ENCODE measurements at places on chromosomes 3 and 15. TPM values are rescaled to one million over a fixed set of nuclear protein-coding genes. Genes with fewer than 3 reads are reported as not detected.

POPDC2 gene
- 214 TPM for total RNA-seq

DNA sequence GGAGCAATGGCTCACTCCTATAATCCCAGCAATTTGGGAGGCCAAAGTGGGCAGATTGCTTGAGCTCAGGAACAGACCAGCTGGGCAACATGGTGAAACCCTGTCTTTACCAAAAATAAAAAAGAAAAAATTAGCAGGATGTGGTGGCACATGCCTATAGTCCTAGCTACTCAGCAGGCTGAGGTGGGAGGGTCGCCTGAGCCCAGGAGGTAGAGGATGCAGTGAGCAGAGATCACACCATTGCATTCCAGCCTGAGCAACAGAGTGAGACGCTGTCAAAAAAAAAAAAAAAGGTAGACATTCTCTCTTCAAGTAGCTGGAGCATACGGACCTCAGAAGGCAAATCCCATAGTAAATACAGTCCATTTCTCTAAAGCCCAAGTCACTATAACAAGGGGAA is 7.1 kb upstream of the C3orf80 start:
- no peak for DNase-seq

GRCh38 chr3:197592361-197593045 is 36.7 kb upstream of the BDH1 start:
- no peak for DNase-seq

GRCh38 chr3:189517981-189518380 is 113.2 kb upstream of the TP63 start:
- no peak for DNase-seq

MYO5A gene
- total RNA-seq = 27.7 TPM

DNA sequence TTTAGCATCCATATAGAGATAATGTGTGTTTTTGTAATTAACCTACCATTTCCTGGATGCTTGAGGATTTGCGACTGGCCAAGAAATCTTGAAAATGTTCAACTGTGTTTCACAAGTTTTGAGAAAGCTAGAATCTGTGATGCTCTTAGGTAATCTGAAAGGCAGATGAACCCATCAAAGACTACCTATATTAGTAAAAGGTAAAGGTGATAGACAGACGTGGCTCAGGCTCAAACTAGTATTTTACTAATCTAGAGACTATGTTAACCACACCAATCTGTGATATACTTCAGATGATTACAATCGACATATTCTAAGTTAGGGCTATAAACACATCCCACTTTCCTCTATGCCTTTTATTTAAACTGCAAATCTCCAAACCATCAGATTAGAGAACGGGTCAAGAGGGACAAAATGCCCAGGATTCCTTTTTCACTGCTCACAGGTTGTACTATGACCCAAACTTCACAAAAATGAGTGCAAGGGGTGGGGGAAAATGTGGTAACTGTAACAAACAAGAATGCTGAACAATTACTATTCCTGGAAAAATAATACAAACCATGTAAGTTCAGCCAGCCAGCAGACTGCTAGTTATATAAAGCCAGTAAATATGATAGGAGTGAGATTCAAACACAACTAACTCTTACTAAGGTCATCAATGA is 295.1 kb downstream of the FOXP1 start:
- DNase-seq = no peak

GRCh38 chr3:120022729-120023128 is 71.5 kb downstream of the GSK3B start:
- DNase-seq = no peak

DNA sequence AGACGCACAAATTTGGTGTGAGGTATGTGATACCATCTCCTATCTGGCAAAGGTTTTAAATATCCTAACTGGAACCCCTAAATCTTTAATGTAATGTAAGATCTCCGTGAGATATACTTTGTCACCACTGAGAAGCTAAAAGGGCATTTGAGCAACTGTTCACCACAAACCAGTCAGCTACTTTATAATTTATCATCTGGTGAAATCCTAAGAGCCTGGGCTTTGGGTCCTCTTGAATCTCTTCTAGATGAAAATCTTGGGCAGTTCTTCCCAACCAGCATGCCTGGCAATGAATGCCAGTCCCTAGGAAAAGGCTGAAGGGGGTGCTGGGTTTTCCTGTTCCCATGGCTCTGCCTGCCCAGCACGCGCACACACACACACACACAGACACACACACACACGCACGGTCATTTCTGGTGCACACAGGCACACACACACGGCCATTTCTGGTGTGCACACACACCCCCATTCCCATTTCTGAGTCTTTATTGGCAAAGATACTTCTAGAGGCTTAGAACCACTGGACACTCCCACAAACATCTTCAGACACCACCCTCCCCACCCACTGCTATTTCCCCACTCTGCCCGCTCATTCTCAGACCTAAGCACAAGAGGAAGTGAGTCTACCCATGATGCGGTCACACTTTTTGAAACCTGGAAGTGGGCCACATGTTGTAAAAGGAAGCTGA is 72.6 kb downstream of the MYO1E start:
- DNase-seq = no peak

DNA sequence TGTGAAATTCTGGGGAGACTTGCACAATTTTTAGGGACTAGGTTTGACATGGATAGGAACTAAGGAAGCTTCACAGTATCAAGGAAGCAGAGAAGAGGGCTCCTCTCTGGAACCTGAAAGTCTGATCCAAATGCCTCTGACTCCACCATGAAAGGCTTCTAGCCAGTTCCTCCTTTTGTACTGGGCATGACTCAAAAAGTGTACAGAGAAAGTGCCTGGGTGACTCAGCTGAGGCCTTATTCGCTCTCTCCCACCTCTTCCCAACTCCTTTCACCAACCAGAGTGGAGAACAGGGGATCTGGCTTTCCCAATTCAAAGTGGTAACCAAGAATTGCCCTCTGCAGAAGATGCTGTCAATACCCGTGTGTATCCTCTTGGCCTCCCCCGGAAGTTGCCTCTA is 342.9 kb upstream of the PROK2 start:
- no peak for DNase-seq

DNA sequence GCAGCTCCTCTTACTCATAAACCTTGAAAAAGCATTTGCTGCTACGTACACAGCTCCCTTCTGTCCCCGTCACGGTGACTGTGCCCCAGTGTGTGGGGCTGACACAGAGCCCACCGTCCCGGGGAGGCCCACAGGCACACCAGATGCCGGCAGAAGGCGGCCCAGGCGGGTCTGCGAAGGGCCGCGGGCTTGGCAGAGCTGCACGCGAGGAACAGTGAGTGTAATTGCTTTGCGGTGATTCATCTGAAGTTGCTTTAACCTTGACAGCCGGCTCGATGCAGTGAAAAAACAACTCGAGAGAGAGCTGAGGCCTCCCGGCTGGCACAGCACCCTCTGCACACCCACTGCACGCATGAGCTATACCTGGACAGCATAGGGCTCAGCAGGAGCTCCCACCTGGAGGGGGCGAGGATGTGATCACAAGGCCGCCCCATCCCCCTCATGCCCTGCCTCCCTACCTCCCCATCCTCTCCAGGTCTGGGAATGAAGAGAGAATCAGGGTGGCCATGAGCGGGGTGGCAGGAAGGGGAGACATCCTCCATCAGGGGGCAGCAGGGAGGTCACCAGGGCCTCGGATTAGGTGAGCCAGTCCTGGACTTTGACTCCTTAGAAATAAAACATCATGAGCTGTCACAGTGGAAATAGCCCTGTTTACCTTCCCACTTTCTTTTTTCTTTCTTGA is 172.7 kb downstream of the MEGF11 start:
- peak; percentile 65 for DNase-seq

DNA sequence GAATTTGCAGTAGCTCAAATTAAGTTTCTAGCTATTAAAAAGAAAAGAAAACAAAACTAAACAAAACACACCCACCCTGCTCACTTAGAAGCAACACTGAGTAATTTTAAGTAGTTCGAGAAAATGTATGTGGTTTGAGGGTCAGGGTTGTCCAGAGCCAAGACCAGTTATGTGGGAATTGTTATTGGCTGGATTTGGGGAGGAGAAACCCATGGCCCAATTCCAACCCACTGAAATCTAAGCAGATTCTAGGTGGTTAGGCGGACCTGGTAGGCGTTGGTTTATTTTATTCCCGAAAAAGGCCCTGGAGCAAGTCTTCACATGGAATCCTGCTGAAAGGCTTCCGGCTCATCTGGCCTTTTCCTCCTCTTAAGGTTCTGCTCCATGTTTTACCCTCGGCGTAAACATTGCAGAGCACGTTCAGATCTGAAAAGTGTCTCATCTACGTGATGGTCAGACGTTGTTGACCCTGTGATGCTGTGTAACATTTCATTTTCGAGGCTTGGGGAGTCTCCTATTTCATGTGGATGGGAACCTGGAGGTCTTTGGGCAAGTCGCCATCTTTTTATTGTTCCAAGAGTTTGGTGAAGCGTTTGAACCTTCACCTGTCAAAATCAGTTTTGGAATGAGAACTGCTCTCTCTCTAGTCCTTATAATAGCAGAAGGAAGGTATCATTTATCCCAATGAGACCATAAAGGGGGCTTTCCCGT is 64.0 kb downstream of the FLNB start:
- DNase-seq = no peak

- DNase-seq = no peak
These were observed 68.7 kb upstream of the AGTR1 start for GRCh38 chr3:148629006-148629405.

- DNase-seq = peak; percentile 67
These were observed 532.8 kb upstream of the TGFBR2 start for GRCh38 chr3:30073622-30074021.

CD200 gene
- total RNA-seq = 6.9 TPM

- no peak for DNase-seq
These were observed 461.0 kb downstream of the GBE1 start for GRCh38 chr3:81300324-81300927.

- peak; percentile 93 for DNase-seq
These were observed 78.2 kb downstream of the CCNL1 start for GRCh38 chr3:157081626-157082210.

- no peak for DNase-seq
These were observed 56.0 kb upstream of the DYNC1LI1 start for GRCh38 chr3:32626631-32627030.

BLOC1S6 gene
- total RNA-seq = 28.7 TPM

KLHL40 gene
- total RNA-seq = 0.39 TPM

GRCh38 chr3:106018102-106018501 is 149.3 kb upstream of the CBLB start:
- no peak for DNase-seq

MESP1 gene
- 1.9 TPM for total RNA-seq

GRCh38 chr3:37603722-37604121 is 258.0 kb upstream of the CTDSPL start:
- DNase-seq = no peak

- no peak for DNase-seq
These were observed 1012.7 kb downstream of the FHIT start for GRCh38 chr3:60238550-60238949.

GRCh38 chr15:31149987-31150386 is 48.5 kb upstream of the TRPM1 start:
- DNase-seq = no peak

DNA sequence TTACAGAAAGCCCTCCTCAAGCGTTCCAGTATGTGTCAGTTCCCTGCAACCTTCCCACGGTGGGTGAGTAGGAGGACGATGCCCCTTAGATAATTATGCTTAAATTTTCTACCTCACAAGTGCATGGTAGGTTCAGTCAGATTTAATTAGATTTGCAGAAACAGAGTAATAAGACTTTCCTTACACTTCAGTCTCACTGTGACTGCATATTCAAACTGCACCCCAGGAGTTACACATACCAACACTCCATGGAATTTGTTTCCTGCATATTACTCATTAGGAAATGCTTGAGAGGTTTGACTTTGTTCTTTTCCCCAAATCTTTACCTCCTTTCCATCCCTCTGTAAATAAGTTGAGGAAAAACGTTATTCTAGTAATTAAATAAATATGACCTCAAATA is 108.8 kb downstream of the ARRDC4 start:
- DNase-seq = no peak

GRCh38 chr3:101870138-101870537 is 20.8 kb downstream of the NFKBIZ start:
- DNase-seq = no peak

GRCh38 chr3:130671545-130672312 is 74.9 kb downstream of the PIK3R4 start:
- DNase-seq = no peak

GRCh38 chr15:72451224-72451623 is 22.9 kb upstream of the ARIH1 start:
- DNase-seq = no peak

DNA sequence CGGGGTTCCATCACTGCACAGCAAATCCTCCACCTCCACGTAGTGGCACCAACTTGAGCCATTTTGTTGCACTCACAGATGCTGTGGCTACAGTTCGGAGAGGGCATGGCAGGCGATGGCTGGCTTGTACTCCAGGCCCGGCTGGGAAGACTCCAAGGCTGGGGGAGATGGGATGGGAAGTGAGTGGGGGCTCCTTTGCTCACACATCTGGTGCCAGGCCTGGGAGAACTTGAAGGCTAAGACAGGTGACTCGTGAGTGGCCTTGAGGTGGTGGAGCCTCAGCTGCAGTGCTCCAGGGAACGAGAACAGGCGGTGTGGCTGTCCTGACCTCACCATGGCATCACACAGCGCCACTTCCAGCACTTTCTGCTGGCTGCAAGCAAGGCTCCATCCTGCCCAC is 87.9 kb downstream of the PLXNA1 start:
- DNase-seq = no peak

BSN gene
- 2.1 TPM for total RNA-seq

GRCh38 chr15:84715441-84716035 is 401 bp downstream of the SEC11A start:
- peak; percentile 42 for DNase-seq

TNFAIP8L3 gene
- total RNA-seq = not detected

SAXO2 gene
- total RNA-seq = 9.3 TPM

NR2E3 gene
- total RNA-seq = 0.09 TPM

GRCh38 chr3:38713121-38713520 is 63.6 kb upstream of the SCN5A start:
- DNase-seq = no peak

- DNase-seq = no peak
These were observed 102.4 kb downstream of the RPL22L1 start for GRCh38 chr3:170767576-170767941.

UCN2 gene
- 0.81 TPM for total RNA-seq

DNA sequence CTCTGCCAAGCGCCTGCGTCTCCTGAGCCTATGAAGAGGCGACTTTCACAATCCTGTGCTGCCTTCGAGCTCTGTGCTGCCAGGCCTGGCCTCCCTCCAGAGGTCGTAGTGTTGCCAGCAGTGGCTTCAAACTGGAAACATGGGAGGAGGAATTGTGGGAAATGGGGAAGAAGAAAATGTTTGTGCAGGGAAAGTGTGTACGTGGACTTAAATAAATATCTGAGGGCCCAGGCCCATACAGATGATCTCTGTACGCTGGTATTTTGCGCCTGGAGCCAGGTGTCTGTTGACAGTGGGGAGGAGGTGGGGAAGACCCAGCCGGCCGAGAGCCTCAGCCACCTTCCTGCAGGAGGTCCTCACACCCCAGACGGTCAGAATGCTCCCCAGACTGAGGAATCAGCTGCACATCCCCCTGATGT is 44.6 kb downstream of the ZBTB38 start:
- DNase-seq = no peak
